Stimulated activated CD8-positive, alpha-beta memory T cell treated with anti-CD3 and anti-CD28 coated beads, Interleukin-4, amount 100 ng/mL, for 1 hour (primary cell): ENCODE measurements at places on chromosomes 1 and 21.
A peak's percentile ranks its signal among the peaks of the same experiment; 100 is the strongest.

DNA sequence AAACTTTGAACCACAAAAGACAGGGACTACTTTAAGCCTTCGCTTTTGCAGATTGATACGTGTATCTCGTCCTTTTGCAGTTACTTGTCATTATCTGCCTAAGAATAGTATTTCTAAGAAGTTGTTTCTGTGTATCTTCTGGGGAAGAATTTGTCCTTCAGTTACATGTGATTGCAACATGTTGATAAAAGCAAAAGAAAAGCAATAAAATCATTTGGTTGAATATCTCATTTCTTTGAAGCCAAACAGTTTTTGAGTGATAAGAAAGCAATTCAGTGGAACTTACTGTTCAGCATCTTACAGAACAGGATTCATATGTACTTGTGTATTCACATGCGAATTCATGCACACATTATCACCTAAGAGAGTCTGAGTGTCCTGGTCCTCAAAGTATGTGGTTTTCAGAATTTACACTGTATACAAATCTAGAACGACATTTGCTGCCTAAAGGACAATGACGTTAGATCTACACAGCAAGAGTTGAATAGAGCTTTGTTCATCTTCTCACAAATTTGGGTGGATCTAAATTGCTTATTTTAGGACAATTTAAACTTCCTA, 66.7 kb upstream of the MRPS6 start:
- DNase-seq: no peak

- DNase-seq: no peak
Observed at GRCh38 chr1:155012026-155012546, 9.5 kb downstream of the ZBTB7B start.

GRCh38 chr1:24277420-24278169, 41.6 kb upstream of the GRHL3 start:
- DNase-seq: no peak

GRCh38 chr21:28391938-28392849, 600.5 kb downstream of the LTN1 start:
- DNase-seq: no peak

GRCh38 chr1:119908661-119909060, 12.3 kb upstream of the ADAM30 start:
- DNase-seq: no peak

DNA sequence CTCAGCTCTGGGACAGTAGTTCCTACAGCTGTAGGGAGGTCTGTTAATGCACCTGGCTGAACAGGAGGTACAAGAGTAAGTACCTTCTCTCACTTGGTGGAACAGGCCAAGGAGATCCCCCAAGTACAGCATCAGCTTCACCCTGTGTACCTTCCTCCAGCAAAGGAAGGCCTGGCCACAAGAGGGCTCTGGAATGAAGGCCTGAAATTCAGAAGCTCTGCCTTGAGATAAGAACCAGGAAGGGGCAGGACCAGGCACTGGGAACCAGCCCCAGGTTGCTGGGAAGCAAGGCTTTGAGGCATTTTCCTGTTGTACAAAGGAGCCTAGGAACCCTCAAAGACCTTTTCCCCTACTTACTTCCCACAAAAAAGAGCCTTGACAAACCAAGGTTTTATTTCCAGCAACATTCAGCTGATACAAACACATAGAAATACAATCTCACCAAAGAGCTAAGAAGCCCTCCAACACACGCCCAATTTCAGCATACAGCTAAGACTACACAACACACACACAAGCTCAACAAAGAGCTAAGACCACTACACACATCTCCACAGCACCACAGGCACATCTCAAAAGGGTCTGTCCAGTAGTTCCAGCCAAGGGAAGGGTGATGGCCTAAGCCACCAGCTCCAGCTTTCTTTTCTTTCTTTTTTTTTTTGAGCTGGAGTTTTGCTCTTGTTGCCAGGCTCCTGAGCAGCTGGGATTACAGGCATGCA, 23.5 kb downstream of the F11R start:
- no peak for DNase-seq

DNA sequence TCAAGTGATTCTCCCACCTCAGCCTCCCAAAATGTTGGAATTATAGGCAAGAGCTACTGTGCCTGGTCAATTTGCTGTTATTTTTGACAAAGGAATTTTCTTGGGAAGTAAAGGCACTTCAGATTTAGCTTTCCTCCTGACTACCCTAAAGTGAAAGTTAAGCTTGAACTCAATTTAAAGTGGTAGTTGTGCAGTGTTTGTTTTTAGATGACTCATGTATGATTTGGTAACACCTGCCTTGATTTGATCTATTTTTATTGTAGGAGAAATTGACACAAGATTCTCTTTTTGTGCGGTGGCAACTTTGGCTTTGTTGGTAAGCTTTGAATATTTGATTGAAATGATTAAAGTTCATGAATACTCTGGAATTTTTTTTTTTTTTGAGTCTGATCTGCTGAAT, 5.0 kb downstream of the RABGGTB start:
- no peak for DNase-seq

DNA sequence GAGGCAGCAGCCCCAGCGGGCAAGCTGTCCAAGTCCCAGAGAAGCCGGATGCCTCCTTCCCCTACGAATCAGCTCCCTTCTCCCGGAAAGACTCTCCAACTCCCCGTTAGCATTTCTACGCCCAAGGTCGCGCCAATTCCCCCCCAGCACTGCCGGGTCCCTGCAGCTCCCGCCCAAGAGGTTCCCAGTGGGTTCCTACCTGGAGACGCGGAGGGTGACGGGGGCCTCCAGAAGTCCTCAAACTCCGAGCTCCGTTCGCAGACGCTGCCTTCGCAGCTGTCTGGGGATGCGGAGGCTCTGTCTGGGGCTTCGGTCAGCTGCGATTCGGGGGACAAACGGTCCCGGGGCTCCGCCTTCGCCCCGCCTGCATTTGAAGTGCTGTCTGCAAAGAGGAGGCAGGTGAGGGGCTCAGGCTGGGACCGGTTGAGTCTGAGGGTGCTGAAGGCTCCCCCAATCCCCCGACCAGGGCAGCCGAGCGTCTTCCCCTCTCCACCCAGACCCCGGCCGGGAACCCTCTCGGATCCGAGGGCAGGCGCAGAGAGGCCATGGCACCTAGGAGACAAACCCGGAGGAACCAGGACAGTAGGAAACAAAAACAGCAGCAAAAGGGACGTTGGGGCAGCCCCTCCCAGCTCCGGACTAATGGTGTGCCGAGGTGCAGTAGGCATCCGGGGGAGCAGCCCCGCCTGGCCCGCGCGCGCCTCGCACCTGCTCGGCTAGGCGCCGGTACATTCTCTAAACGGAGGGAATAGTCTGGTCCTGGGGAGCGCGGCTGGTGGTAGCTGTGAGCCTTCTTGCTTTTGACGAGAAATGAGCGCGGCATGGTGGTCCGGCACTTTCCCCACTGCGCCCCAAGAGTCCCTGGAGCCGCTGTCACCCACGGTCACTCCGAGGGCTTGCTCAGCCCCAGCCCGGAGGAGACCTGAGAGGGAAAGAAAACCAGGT, 3.8 kb downstream of the GFI1 start:
- no peak for DNase-seq

- no peak for DNase-seq
Observed at GRCh38 chr1:81115422-81115821, 685.3 kb upstream of the ADGRL2 start.

- DNase-seq: peak; percentile 53
Observed at GRCh38 chr1:221839782-221840395, 98.0 kb upstream of the DUSP10 start.

- no peak for DNase-seq
Observed at GRCh38 chr1:7002728-7003127, 217.5 kb downstream of the CAMTA1 start.

DNA sequence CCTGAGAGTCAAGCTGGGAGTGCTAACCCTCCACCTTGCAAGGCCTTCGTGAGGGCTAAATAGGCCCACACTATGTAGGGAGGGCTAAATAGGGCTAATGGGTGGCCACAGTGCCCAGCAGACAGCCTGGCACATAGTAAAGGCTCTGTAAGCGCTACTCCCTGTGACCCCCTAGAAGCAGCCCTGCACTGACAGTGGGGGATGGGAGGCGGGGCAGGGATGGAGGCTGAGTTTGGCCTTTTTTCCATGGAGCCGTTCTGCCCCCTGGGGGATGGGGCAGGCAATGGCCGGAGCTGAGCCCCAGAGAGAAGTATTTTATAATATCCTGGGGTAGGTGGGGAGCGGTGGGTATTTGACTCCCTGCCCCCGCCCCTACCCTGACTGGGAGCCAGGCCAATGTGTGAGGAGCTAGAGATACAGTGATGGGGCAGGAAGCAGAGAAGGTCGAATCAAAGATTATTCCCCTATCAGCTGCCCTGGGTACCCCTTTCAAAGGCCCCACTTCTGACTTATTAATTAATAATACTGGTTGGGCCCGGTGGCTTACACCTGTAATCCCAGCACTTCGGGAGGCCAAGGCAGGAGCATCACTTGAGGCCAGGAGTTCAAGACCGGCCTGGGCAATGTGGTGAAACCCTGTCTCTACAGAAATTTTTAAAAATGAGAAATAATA, 42.3 kb downstream of the LACTBL1 start:
- no peak for DNase-seq

DNA sequence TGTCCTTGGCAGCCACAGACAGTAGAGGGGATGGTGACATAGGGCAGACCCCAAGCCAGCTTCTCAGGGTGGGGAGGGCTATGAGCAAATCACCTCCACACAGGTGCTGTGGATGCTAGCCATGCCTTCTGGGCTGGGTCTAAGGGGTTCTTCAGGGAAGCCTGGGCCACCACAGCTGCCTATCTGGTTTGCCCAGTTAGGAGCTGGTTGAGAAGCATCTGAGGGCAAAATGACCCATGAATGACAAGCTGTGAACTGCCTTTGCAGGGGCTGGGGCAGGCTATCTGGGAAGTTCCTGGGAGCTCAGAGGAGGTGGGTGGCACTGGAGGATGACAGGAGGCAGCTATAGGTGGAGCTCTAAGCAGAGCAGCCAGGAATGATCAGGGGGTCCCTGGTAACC, 10.1 kb upstream of the ARHGEF10L start:
- DNase-seq: no peak

DNA sequence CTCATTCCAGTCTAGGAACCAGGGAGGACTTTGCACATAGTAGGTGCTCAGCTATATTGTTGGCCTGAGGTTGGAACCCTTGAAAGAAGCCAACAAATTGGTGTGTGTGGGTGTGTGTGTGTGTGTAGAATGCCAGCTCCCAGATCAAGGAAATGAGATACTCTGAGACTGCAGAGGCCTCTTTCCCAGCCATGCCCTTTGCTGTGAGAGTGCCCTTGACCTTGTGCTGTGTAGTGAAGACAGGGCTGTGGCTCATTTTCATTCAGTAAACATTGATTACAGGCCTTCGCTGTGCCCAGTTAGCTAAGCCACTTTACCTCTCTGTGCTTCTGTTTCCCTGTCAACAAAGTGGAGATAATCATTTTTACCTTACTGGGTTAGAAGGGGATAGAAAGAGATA, 3.2 kb downstream of the CYP4B1 start:
- no peak for DNase-seq

DNA sequence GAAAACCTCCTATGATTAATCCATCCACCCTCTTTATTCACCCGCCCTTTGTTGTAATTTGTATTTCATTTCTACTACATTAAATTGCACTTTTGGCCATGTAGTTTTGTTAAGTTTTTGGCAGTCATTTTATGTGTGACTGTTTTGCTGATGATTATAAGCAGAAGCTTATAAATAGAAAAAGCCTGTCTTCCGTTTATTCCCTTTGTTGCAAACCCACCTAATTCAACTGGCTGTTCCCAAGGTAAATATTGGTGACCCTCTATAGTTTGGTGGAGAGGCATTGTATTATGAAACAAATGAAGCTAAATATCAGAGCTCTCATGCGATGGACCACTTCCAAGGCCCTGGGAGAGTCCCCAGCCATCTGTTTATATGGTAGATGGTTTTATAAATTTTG, 36.7 kb upstream of the IGSF3 start:
- DNase-seq: no peak

GRCh38 chr1:201503397-201504176, 3.3 kb downstream of the CSRP1 start:
- no peak for DNase-seq

DNA sequence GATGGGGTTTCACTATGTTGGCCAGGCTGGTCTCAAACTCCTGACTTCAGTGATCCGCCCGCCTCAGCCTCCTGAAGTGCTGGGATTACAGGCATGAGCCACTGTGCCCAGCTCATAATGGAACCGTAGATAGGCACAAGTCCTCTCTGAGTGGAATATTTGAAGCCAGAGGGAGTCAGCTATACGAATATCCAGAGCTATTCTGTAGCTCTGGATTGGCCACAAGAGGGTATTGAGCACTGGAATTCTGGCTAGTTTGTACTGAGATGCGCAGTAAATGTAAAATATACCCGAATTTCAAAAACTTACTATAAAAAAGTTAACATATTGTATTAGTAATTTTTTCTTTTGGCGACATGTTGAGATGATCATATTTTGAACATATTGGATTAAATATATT, 851 bp upstream of the VPS13D start:
- DNase-seq: no peak

GRCh38 chr1:98176936-98177335, 256.1 kb upstream of the DPYD start:
- no peak for DNase-seq

DNA sequence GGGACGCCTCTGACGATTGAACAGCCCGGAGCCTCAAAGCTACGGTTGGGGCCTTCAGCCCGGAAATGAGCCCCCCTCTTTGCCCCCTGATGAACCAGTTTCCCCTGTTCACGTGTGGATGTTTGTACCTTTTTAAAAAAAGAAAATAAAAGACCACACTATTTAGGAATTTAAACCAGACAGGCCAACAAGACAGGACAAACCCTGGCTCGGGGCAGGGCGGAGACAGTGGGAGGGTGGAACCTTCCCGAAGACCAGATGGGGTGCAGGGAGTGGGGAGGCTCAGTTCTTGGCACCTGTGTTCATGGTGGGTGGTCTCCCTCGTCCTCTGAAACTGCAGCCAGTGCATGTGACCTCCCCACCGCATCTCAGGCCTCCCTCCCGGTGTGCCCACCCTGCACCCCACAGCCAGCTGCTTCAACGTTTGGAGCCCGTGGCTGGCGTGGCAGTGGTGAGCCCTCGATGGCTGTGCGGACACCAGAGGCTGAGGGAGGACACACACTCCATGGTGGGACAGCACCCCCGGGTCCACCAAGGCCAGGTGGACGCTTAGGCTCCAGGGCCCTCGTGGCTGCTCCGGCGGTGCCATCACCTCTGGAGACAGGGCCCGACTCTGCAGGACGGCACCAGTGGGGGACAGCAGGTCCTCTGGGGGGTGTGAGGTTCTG, 45.6 kb downstream of the COL18A1 start:
- DNase-seq: no peak

GRCh38 chr1:149997585-149998262, 12.8 kb downstream of the OTUD7B start:
- DNase-seq: no peak

DNA sequence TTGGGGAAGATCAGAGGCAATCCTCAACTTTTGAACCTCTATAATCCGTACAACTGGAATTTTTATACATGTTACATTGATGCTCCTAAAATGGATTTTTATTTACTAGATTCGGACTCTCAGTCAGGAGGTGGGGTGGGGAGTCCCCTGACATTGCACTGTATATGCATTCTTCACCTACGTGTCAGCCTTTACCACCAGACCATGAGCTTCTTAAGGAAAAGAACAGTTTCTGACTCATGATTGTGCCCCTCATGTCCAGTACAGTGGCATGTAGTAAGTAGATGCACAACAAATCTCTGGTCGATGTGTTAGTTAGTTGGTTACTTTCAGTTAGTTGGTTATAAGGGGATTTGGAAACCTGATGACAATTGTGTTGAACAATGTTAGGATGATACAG, 15.4 kb downstream of the LPAR3 start:
- DNase-seq: no peak
